LHCN-M2 (cell line): ENCODE measurements at places on chromosomes 3 and 15.

- no peak for DNase-seq
These were observed 50.2 kb downstream of the GABRB3 start for GRCh38 chr15:26722621-26723160.

GRCh38 chr15:100703032-100703578 lies 100.7 kb downstream of the ASB7 start:
- peak; percentile 46 for DNase-seq

DNA sequence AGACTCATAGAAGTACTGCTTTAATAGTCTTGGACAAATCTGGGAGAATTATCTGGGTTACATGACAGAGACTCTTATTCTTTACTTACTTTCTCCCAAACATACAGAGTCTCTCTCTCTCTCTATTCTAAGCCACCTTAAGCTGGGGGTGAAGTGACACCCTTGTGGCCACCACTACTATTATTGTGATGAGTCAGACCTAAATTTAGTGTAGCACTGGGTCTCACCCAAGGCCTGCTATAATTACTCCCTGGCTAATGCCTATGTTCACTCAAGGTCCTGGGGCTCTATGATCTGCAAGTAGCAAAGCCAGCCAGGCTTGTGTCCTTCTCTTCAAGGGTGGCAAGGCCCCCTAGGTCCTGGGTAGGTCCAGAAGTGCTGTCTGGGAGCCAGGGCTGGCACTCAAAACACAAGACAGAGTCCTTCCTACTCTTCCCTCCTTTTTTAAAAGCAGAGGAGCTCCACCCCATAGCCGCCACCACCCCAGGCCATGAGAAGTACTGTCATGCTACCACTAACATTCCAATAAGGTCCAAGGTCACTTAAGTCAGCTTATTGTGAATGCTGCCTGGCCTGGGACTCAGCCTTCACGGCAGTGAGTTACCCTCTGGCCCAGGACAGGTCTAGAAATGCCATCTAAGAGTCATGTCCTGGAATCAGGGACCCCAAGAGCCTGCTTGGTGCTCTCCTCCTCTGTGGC lies 183.6 kb downstream of the POLQ start:
- no peak for DNase-seq

- DNase-seq, result no peak
These were observed 256.4 kb downstream of the MEX3B start for GRCh38 chr15:81789403-81789802.

DNA sequence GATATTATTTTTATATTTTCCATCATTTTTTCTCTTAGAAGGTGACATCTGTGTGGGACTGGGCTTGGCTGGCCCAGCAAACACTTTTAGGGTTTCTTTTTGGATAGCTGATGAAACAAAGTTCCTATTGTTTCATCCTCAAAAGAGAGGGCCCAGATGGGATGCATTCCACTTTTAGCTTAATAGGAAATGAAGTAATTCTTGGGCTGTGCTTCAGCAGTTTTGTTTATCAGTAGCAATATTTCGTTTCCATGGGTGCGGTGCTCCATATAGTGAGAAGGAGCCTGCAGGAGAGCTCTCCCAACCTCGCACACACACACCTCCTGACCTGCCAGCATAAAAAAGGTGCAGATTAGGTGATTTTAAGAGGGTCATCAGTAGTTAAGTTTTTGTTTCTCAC lies 147.5 kb downstream of the AKAP13 start:
- DNase-seq, result no peak

DNA sequence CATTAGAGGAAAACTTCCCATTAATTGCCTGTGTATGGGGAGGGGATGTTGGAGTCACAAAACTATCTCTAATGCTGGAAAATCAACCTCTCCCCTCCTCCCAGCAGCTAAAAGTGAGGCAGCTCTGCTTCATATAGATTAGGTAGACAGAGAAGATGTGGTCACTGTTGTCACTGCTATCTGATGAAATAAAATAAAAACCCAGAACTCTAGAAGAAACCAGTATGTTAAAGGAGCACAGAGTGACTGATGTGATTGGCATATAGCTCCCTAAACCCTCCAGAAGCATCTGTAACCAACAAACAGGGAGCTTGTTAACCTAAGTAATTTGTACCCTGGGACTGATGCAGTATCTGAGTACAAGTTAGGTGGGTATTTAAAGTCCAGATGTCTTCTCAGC lies 211.9 kb upstream of the TRIM42 start:
- DNase-seq, result no peak

- no peak for DNase-seq
These were observed 43.5 kb downstream of the ACAD9 start for GRCh38 chr3:128922804-128923459.

DNA sequence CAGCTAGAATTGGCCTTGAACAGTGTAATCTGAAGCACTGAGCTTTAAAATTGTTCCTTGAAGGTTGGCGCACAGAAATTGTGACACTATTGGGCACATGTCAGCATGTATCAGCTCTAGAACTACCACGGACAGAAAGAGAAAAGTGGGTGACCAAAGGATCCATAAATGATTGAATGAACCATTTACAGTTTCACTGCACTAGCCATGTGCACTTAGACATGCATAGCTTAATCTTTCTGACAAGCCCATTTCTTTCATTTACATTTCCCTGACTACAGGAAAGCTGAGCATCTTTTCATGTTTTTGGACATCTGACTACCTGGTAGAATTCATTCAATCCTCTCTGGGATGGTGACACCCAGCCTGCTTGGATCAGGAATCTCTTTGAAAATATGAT lies 36.2 kb downstream of the NUDT16 start:
- DNase-seq, result no peak

- no peak for DNase-seq
These were observed 129.8 kb downstream of the CACNA1D start for GRCh38 chr3:53624061-53624857.

GRCh38 chr3:138070006-138070405 lies 45.4 kb downstream of the DZIP1L start:
- no peak for DNase-seq

DNA sequence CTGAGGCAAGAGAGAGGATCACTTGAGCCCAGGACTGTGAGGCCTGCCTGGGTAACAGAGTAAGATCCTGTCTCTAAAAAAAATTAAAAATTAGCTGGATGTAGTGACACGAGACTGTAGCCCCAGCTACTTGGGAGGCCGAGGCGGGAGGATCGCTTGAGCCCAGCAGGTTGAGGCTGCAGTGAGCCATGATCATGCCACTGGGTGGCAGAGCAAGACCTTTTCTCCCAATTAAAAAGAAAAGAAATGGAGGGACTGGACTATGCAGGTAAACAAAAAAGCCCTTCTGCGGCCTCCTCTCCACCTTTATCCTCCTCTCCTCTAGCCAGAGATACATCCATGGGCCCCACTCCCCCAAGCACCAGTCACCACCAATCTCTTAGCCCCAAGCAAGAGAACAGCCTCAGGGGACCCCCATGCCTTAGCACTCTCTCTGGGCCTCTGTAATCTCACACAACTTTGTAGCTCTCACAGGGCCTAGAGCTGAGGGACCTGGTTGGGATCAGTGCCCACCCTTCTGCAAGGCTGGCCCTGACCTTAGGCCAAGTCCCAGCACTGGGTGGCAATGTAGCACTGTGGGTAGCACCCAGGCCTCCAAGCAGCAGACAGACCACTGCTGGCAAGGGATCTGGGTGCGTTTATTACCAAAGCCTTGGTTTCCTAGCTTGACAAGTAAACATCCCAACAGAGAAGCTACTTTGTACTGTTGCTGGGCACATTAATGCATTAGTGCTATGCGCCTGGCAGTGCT lies 43.4 kb downstream of the FAM174B start:
- DNase-seq, result no peak

- DNase-seq, result peak; percentile 13
These were observed 336.3 kb downstream of the DIPK2A start for GRCh38 chr3:144307951-144308350.

DNA sequence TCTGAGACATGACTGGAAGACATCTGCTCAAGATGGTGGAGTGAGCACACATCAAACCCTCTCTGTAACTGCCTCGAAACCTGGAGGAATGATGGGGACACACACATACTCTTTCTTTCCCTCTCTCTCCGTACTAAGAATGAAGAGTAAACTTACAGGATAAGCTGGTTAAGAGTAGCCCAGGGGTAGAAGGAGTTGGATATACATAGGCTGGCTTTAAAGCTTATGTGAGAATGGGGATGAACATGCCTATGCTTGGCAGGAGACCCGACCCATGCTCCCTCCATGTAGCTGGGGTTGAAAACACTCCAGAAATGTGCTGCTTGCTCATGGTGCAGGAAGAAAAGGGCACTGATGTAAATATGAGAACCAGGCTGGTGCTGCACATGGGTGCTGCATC lies 68.9 kb downstream of the IL20RB start:
- no peak for DNase-seq

DNA sequence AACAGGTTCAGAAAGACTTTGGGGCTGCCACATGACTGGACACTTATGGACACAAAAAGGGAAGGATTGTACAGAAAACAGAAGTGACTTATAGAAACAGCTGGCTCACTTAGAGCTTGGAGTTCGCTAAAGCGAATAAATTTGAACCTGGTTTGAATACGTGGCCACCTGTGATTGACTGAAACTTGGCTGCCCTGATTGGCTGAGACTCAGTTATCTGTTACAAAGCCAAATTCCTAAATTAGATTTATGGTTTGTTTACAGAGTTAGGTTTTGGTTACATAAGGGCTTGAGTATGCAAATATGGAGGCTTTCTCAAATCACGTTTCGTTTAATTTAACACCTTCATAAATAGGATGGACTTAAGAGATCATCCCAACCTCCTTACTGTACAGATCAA lies 270.2 kb downstream of the THSD4 start:
- no peak for DNase-seq

- DNase-seq, result no peak
These were observed 688.7 kb downstream of the TUSC7 start for GRCh38 chr3:117398141-117398899.

- DNase-seq, result no peak
These were observed 37.2 kb upstream of the SLCO2A1 start for GRCh38 chr3:134066651-134067530.

DNA sequence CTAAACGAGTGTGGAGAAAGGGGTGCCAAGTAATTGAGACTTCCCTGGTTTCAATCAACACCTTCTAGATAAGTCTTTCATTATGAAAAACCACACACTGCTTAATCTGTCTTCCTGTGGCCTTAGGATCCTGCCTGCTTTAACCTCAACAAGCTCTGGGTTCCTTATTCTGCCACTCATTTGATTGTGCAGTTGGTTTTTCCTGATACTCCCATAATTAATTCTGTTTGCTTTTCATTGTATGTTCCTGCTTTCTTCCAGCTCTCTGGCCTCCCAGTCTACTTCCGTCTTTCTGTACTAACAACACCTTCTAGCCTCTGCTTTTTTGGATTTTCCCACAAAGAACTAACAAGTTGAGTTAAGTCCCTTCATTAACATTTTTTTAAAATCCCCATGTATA lies 20.2 kb upstream of the GCNT3 start:
- DNase-seq, result no peak

- DNase-seq, result no peak
These were observed 134.7 kb downstream of the KLF13 start for GRCh38 chr15:31461375-31461774.

- no peak for DNase-seq
These were observed 47.8 kb upstream of the NDN start for GRCh38 chr15:23734862-23735261.

DNA sequence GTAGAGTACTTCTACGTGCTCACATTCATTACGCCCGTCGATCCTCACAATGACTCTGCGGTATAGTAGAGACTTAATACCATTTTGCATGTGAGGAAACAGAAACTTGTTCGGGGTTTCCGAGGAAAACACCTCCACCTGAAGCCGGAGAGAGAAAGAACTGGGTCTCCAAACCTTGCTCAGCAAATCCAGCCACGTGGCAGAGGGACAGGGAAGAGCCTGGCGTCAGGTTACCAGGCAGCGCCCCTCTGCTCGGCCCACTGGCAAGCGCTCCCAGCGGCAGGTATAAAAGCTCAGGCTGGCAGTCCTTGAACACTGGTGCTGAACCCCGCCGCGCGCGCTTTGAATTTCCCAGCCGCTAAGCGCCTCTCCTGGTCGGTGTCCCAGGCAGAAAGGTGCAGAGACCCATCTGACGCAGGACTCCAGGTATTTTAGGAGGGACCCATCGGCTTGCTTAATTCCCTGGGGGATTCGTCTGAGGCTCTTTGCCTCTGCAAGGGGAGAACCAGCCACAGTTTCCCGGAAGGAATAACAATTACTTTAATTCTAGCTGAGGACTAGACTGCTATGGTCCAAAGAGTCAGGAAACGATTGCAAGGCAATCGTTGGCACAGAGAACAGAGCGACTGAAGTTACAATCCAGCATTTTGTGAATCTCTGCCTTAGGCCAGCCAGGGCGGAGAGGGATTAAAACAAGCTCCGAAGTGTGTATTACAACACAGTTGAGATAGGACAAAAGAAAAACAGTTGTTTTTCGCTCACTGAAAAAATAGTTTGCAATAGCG lies at the start of gene C2CD4A:
Gene C2CD4A, plus strand, starts transcription at position 315 of the 785 bp plus-strand sequence. CDS start 637 bp downstream, outside the sequence.
- peak; percentile 18 for DNase-seq

DNA sequence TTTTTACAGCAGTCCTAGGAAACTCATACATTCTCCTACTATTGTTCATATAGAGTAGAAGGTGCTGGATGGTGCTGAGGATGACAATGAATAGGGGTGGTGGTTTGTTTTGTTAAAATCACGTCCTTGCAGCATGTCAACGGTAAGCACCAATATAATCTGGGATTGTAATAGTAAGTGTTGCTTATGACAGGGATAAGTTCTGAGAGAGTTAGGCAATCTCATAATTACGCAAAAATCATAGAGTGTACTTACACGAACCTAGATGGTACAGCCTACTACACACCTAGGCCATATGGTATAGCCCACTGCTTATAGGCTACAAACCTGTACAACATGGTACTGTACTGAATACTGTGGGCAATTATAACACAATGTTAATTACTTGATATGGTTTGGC lies 64.3 kb upstream of the TSPAN3 start:
- no peak for DNase-seq

DNA sequence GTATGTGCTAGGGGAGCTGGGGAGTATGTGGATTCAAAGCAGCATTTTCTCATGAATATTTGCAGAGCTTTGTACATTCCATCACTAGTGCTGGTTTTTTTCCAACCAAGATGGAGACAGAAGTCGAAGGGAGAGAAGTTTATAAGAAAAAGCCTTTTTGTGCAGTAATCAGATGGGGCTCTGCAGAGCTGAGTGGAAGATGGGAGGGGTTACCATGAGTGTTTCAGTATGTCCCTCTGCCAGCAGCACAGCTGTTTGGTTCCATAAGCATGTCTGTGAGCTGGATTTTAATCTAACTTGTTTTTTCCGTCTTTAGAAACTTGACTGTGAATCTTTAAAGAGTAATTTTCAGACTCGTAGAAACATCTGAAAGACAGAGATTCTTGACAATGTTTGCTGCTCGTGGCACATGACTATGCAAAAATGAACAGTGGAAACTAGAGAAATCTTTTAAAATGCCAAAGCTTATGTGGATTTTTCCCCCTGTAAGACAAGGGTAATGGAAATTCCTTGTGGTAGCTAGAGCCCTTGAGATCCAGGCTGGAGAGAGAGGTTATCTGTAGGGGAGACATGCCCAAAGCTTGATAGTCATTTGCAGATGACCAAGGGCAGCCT lies 20.3 kb downstream of the STARD9 start:
- peak; percentile 58 for DNase-seq

DNA sequence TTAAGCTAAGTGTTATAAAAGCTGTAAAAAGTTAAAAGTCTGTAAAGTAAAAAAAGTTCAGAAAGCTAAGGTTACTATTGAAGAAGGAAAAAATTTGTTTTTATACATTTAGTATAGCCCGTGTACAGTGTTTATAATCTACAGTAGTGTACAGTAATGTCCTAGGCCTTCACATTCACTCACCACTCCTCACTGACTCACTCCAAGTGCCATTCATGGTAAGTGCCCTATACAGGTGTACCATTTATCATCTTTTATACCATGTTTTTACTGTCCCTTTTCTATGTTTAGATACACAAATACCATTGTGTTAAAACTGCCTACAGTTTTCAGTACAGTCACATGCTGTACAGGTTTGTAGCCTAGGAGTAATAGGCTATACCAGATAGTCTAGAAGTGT lies 8.8 kb downstream of the CCDC71 start:
- no peak for DNase-seq
